ENCODE measurements at places on chromosomes 16 and 17.

DNA sequence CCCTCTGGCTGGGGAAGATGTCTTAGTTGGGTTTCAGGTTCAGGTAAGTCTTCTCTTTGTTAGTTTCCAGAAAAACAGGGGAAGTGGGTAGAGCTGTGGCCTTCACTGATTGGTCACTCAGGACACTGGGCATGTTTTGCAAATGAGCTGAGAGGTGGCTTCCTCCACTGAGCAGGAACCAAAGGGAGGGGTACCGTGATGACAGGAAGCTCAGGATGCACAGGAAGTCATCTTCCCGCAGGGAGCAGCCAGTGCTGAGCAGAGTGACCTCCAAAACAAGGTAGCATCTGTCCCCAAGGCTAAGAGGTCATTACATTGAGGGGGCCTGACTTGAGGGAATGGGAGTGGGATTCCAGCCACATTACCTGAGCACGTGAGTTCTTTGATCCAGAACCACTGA, 5.6 kb downstream of the NT5C start:
- no peak for DNase-seq

DNA sequence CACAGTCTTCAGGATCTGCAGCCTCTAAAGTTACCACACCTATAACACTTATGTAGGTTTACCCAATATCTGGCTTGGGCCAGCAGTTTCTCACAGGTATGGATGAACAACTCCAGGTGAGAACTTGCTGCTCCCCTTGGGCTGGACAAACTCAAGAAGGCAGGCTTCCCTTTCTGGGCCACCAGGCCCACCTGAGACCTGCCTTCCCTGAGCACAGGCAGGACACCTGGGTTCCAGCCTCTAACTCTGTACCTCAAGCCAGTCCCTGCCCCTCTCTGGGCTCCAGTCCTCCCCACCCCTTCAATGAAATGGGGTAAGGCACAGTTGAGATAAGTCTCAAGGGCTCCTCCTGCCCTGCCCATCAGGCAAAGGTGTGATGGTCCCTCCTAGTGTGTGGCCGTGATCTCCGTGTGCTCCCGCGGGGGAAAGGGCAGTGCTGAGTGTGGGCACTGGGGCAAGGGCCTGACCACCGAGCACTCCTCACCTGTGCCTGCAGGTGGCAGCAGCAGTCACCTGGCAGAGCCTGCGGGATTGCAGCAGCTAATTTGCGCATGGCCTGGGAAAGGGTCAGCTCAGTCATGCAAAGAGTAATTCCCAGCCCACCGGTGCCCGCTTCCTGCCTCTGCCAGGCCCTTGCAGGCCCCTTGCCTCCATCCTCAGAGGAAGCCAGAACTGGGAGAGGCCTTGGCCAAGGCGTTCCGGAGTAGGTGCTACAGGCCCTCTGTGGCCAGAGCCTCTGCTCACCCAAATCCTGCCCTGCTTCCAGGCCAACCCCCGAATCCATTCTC, 28.2 kb upstream of the ADGRG1 start:
- peak; percentile 35 for DNase-seq

DNA sequence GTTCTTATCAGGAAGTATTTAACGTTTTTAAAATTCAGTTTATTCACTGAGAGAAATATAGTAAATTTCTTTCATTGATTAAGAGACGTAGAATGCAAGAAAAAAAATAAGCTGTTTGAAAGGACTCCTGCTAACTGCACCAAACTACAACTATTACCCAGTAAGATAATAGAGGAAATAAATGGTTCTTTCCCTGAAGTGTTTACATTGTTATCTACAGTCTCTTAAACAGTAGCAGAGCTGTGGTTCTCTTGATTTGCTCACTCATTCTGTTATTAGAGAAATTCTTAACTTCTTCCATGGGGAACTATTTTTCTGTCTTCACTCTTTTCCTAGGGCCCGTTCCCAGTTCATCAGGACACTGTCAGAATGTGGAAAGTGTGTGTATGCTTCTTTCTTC, 973.0 kb downstream of the KCNJ2 start:
- no peak for DNase-seq

- no peak for DNase-seq
Measured at GRCh38 chr17:73261952-73262675, 434 bp upstream of the CPSF4L start.

GRCh38 chr16:68432701-68433100, 15.6 kb downstream of the SMPD3 start:
- no peak for DNase-seq

- no peak for DNase-seq
Measured at GRCh38 chr16:8187782-8188372, 402.4 kb downstream of the TMEM114 start.

GRCh38 chr17:16935241-16935663, 36.7 kb downstream of the TNFRSF13B start:
- DNase-seq = no peak

DNA sequence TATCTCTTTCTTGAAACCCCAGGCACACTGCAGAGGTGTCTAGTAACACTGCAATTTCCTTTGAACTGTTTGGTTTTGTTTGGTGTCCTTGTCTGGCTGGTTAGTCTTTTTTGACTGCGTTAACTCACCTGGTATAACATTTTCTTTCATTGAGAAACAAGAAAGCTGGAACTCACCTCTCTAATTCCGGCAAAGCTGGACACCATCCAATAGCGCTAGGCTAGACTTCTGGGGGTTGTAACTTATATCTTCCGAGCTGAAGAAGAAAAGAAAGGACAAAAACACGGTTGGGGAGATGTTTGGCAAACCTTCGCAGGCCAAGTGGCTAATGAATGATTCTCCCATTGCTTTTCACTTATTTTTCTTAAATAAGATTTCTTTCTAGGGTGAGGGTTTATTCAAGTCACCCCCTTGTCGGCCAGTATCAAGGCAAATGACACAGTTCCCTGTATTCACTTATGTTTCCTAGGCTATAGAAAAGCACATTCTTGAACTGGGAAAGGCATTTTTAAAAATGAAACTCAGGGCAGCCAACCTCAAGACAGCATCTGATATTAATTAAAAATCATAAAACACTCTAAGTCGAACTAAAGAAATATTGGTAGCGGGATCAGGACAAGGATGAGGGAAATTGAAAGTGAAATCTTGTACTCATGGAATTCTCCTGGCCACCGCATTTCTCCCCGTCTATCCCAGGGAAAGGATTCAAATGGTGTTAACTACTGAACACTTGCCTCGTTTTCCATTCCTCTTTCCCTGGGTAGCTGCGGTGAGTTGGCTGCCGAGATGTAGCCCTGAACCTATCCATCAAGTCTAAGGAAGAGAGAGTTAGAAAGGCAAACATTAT, 95.9 kb upstream of the ZFHX3 start:
- DNase-seq = no peak

DNA sequence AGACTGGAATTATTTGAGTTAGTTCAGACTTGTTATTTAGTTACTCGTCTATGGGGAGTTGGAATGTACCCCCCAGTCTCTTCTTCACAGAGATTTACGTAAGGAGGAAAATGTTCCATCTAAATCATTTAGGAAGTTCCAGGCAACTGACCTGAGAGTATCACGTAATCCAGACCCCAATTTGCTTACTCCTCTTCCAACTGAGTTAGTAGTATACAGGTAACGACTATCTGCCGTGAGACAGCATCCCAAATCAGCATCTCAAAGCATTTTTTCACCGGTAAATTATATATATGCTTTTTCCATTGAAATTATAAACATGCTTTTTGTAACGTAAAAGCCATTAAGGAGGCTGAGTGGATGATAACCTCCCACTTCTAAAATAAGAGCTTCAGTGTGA, 214.3 kb upstream of the WSB1 start:
- no peak for DNase-seq

- no peak for DNase-seq
Measured at GRCh38 chr17:37824534-37825485, 80.0 kb upstream of the HNF1B start.

DNA sequence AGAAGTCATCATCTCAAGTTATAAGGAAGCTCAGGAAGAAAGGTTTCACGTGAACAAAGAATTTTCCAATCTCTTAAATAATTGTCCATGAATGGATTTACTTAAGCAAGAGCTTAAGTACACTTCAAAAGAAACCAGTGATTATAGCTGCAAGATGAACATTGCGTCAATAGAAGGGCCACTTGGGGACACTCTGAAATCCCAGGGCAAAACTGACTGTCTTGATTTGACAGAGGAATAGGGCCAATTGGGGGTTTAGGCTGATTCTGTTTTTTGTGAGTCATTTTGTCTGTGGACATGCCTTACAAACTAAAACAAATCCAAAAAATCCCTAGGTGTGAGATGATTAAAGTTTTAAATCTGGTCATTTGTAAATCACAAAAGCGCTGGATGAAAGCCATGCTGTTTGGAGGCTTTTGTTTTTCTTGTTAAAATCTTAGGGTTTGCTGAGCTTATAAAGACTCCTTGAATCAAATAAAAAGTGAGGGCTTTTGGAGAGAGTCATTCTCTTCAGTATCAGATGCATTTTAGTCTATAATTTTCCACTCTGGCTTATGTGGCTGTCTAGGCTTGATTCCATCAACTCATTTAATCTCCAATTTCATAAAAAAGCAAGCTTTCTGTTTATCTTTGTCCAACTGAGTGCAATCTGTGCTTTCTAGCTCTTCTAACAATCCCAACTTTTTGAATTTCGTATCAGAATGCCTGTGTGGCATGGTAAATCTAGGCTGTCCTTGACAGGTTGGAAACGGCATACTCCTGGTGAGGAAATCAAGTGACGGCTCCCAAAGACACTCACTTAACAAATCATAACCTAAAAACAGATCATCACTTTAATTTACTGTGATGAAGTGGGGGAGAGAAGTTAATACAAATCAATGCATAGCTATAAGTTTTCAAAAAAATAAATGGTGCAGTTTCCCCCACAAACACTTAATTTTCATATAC, 98.2 kb upstream of the SOX9 start:
- DNase-seq = no peak

- DNase-seq = no peak
Measured at GRCh38 chr16:50610331-50611262, 62.4 kb downstream of the NKD1 start.

GRCh38 chr16:1990351-1991134, 773 bp downstream of the SYNGR3 start:
- DNase-seq = peak; percentile 65

DNA sequence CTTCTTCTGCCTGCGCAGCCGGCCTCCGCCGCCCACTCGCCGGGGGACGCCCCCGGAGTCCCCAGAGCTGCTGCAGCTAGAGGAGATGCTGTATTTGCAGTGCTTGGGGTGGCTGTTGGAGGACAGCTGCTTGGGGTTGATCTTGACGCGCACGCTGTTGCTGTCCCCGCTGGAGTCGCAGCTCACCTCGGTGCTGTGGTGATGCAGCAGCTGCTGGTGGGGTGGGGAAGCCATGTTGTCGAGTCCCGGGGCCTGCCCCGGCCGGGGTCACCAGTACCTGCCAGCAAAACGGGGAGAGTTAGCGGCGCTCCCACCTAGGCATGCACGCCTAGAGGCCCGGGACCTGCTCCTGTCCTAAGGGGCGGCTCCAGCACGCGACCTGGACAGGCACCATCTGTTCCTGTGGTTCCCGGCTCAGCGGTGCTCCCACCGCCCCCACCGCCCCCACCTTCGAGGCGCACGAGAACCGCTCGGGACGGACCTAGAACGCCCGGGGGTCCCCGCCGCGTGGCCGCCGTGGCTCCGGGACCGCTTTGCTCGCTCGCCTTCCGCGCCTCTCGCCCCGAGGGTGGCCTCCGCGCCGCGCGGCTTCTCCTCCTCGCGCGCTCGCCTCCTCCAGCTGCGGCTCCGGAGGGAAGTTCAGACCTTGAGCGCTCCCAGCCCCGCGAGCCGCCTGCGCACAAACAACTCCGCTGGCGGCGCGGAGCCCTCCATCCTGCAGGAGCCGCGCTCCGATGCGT, 863 bp downstream of the ADCY9 start:
- DNase-seq = peak; percentile 35

GRCh38 chr17:2337544-2338314, 428 bp downstream of the SGSM2 start:
- DNase-seq = peak; percentile 57

GRCh38 chr17:38912221-38912813, 13.1 kb upstream of the LASP1NB start:
- no peak for DNase-seq

- DNase-seq = no peak
Measured at GRCh38 chr17:47864791-47865216, 13.8 kb upstream of the SP6 start.

- DNase-seq = peak; percentile 51
Measured at GRCh38 chr17:35889241-35889640, 9.1 kb upstream of the CCL5 start.

- no peak for DNase-seq
Measured at GRCh38 chr17:28306954-28307401, 12.0 kb upstream of the TMEM97 start.

GRCh38 chr16:66849549-66849948, 5.3 kb downstream of the CA7 start:
- no peak for DNase-seq

DNA sequence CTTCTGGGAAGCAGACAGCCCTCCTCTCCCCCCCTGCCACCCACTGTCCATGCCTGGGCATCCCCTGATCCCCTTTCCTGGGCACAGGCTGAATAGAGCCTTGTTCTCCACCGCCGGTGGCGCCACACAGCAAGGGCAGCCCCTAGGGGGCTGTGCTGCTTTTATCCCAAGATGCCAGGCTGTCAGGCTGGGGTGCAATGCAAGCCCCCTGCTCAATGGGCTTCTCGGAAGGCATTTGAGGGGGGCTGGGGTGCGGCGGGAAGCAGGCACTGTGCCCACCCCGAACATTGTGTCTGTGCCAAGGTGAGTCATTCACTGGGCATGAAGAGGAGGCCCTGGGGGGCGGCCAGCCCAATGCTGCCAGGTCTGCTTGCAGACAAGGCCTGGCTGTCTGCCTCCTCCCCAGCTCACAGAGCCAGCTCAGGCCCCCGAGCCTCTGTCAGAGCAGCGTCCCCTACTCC, 1.5 kb upstream of the GFAP start:
- DNase-seq = no peak

DNA sequence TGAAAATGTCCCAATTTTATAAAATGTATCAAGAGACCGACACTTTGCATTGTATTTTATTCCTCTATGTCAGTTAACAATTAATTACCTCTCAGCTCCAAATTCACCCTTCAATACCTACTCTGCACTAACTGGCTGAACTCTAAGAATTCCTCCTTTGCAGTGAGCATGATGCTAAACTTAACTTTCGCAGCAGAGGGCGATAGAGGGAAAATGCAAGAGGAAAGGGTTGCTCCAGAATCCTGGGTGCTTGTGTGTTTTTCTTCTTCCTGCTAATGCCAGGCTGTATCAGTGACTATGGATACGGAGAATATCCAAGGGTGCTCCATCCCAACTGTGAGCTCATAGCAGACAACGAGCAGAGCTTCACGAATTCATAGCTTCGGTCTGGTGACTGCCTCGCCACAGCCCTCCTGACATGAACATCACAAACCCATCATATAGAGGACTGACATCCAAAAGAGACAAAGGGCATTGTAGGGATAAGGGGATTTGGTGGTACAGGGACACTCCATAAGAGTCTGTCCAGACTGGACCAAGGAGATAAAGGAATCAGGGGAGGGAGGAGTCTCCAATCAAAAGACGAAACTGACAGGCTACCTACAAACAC, 172.9 kb downstream of the STX8 start:
- DNase-seq = peak; percentile 39
